ENCODE measurements at places on chromosomes 13 and 19.

DNA sequence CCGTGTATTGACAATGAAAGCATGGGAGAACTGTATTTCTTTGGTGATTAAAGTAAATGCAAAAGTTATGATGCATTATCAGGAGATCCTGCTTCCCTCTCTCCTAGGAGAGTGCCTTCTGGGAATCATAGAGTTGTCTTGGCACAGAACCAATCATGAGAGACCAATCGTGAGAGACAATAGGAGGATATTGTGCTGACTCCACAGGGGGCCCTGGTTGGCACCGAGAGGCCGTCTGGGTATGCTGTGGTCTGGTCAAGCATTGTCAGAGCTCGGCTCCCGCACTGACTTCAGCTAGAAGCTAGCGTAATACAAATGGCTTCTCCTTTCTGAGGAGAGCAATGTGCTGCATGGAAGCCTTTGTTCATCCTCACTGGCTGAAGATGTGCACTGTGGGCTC lies 131.5 kb upstream of the GJB6 start:
- no peak for DNase-seq

DNA sequence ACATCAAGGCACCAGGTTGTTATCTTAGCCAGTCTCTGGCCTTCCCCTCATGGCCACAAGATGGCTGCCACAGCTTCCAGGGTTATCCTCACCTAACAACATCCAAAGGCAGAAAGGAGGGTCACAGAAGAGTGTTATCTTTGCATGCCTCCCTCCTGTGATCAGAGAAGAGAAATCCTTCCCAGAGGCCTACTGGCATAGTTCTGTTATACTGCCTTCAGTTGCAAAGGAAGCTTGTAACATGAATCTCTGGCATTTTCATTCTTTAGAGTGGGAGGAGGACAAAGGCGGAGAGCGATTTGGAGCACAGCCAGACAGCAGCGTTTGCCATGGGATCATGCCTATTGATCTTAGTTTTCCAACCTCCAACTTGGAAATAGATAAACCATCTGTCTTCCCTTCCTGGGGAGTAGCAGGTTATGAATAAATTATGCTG lies 135.7 kb downstream of the DNAJC15 start:
- no peak for DNase-seq

DNA sequence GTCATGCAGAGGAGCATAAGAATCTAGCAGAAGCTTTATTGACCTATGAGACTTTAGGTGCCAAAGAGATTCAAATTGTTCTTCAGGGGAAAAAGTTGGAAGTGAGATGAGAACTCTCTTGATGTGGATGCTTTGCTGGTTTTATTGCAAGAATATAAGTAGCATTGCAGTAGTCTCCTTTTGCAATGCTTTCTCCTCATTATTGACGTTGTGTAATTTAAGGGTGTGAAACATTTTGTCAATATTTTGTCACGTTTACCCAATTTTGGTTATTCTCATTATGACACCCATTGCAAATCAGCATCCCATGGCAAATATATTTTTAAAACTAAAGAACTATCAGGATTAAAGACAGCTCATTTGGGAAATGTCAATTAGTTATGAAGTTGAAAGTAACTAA lies 11.9 kb upstream of the LILRB5 start:
- no peak for DNase-seq

- no peak for DNase-seq
Measured at GRCh38 chr19:1658150-1659083, 6.0 kb upstream of the TCF3 start.

DNA sequence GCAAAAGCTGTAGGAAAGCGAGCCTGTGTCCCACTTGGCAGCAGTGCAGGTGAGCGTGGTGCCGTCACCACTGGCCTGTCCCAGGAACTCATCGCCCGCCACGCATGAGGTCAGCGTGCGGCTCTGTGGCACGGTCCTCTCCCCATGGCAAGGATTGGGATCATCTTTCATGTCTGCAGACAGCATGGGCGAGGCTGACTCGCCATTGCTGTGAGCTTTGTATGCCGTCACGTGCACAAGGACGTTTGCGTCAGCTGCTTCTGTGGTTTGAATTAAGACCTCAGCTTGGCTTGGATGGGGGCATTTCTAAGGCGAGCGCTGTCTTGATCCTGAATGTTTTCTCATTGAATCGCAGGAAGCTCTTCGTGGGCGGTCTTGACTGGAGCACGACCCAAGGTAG lies 9.8 kb downstream of the DAZAP1 start:
- no peak for DNase-seq

Data from AG09309 (cell line).